ENCODE measurements at places on chromosomes 1 and 21.
A peak's percentile ranks its signal among the peaks of the same experiment; 100 is the strongest.

DNA sequence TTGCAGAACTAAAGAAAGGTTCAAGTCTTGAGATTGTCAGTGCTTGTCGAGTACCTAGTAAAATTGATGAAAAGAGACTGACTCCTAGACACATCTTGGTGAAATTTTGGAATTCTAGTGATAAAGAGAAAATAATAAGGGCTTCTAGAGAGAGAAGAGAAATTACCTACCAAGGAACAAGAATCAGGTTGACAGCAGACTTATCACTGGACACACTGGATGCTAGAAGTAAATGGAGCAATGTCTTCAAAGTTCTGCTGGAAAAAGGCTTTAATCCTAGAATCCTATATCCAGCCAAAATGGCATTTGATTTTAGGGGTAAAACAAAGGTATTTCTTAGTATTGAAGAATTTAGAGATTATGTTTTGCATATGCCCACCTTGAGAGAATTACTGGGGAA, 16.3 kb downstream of the L1TD1 start:
- peak; percentile 27 for DNase-seq

- no peak for DNase-seq
These were observed 80.9 kb downstream of the ATP1A1 start for GRCh38 chr1:116453906-116454305.

DNA sequence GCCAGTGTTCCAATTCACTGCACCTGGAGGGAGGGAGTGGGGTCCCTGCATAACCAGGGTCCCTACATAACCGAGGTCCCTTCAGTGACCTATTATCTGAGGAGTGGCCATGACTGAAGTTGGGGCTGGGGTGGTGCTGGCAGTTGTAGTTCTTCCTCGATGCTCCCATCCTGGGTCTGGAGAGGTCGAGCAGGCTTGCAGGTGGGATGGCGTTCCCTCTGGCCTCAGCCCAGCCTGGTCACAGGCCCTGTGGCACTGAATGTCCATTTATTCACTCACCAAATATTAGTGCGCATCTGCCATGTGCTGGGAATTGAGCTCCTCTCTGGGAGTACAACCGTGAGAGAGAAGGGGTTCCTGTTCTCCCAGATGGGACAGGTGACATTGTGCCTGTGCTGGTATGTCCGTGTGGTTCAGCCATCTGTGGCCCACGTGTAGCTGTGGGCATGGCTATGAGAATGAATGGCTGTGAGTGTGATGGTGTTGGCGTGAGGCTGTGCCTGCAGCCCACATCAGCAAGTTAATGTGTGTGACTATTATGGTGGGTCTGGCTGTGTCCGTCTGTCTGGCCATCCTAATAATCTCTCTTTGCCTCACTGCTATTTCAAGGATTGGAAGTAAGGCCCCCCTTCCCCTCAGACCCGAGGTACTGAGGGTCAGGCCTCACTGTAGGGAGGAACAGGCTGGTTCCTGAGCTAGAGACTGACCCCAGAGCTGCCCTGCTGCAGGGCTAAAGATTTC, 3.9 kb upstream of the SLC6A9 start:
- no peak for DNase-seq

GRCh38 chr1:7198664-7199063, 413.4 kb downstream of the CAMTA1 start:
- no peak for DNase-seq

- DNase-seq, result no peak
These were observed 187.4 kb downstream of the SLC35F3 start for GRCh38 chr1:234091876-234092275.

GRCh38 chr1:48338257-48338656, 115.7 kb downstream of the SLC5A9 start:
- no peak for DNase-seq

DNA sequence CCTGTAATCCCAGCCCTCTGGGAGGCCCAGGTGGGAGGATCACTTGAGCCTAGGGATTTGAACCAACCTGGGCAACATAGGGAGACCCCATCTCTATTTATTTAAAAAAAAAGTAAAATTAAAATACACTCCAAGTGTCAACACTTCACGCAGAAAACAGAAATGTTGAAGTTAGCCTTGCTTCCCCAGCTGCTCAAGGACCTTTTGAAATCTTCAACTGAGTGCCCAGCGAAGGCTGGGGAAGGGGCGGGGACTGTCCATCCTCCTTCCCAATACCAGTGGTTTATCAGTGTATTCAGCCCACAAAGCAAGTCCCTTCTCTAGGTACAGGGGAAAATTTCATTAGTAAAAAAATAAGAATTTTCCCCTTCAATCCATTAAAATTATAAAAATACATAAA, 2.2 kb upstream of the DNAJC28 start:
- DNase-seq, result no peak

GRCh38 chr1:17597651-17598050, 58.2 kb downstream of the ARHGEF10L start:
- no peak for DNase-seq

GRCh38 chr21:45574081-45574501, 31.9 kb upstream of the SLC19A1 start:
- no peak for DNase-seq

GRCh38 chr1:210328746-210329503, at the start of gene HHAT:
Gene HHAT (plus strand): TSS chr1:210328902. CDS start chr1:210348976, 20,074 bp downstream.
- DNase-seq, result peak; percentile 54

DNA sequence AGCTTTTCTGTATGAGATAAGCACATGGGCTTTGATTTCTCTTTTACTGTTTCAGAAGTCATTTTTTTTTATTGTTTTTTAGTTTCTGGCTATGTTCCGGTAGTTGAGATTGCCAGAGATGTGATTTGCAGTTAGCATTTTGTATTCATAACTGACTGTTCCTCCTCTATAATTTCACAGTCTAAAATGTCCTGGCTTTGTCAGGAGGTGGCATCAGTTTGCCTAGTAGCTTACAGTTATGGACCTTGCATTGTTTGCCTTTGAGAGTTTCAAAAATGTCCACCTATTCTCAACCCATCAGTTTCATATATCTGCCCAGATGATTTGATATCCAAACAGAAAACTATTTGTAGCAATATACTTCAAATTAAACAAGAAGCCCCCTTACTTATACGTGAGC, 39.5 kb upstream of the ST6GALNAC3 start:
- DNase-seq, result no peak

- DNase-seq, result no peak
These were observed 91.9 kb downstream of the AK5 start for GRCh38 chr1:77373702-77374101.

GRCh38 chr1:155218854-155219591, 10.5 kb downstream of the MTX1 start:
- DNase-seq, result peak; percentile 82

GRCh38 chr1:205204552-205204951, 7.0 kb downstream of the DSTYK start:
- DNase-seq, result no peak

- DNase-seq, result no peak
These were observed 257.2 kb downstream of the NPHP4 start for GRCh38 chr1:5734996-5735395.

DNA sequence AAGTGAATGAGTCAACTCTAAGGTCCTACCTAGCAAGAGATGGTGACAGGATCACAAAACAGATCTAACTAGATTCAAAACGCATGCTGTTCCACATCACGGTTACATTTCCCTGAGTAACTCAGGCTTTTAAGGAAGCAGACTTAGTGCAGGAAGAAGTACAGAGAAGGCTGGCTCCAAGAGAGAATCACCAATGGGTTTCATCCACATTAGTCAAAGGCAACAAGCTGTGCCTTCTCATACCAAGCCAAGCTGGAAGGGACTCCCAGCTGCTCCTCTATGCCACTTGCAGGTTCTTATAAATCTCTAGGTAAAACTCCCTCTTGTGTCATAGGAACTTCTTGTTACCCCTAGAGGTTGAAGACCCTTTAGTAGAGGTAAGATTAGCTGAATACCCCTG, 109.0 kb downstream of the KCNH1 start:
- no peak for DNase-seq

- DNase-seq, result peak; percentile 96
These were observed 60.7 kb upstream of the ATP5PO start for GRCh38 chr21:33976082-33977016.

GRCh38 chr1:17009706-17010105, 2.0 kb downstream of the ATP13A2 start:
- peak; percentile 12 for DNase-seq

GRCh38 chr1:31027693-31028526, 37.6 kb downstream of the PUM1 start:
- no peak for DNase-seq

DNA sequence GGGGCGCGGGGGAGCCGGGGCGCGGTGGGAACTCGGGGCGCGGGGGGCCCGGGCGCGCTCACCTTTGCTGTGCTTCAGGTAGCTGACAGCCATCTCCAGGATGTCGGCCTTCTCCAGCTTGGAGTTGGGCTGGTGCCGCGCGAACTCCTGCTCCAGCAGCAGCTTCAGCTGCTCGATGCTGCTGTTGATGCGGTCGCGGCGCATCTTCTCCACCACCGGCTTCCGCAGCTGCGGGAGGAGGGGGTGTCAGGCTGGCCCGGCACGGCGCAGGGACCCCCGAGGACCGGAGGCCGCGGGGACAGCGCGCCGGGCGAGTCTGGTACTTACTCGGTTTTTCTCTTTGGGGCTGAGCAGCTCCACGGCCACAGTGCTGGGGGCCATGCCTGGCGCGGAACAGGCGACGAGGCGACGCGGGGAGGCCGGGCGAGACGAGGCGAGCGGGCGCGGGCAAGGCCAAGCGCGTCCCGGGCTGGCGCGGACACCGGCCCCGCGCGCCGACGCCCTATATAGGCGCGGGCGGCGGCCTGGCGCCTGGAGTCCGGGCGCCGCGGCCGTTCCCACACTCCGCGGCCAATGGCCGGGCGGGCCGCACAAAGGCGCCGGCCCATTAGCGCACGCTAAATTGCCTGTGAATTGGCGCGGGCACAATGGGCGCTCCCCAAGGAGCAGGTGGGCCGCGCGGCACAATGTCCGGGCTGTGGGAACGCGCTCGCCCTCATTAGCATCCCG, at the start of gene HES5:
Gene HES5 (minus strand): TSS at position 480 of the 729 bp plus-strand sequence. CDS start 99 bp downstream, at position 381.
- DNase-seq, result no peak

DNA sequence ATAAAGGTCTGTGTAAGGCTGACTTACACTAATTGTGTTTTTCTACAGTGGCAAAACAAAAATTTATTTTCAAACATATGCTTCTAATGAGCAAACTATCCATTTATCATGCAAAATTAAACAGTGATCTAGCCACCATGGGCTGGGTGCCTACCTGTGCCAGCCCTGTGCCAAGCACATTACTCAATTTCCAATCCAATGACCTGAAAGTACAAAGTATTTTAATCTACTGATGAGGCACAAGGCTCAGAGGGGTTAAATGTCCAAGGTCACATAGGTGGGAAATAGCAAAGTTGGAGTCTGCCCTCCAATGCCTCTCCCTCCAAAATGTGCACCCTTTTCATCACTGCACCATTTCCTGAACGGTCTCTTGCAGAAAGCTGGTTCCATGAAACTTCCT, 279.1 kb upstream of the FMN2 start:
- DNase-seq, result no peak

GRCh38 chr1:99334991-99335390, 70.7 kb downstream of the PLPPR4 start:
- DNase-seq, result no peak

DNA sequence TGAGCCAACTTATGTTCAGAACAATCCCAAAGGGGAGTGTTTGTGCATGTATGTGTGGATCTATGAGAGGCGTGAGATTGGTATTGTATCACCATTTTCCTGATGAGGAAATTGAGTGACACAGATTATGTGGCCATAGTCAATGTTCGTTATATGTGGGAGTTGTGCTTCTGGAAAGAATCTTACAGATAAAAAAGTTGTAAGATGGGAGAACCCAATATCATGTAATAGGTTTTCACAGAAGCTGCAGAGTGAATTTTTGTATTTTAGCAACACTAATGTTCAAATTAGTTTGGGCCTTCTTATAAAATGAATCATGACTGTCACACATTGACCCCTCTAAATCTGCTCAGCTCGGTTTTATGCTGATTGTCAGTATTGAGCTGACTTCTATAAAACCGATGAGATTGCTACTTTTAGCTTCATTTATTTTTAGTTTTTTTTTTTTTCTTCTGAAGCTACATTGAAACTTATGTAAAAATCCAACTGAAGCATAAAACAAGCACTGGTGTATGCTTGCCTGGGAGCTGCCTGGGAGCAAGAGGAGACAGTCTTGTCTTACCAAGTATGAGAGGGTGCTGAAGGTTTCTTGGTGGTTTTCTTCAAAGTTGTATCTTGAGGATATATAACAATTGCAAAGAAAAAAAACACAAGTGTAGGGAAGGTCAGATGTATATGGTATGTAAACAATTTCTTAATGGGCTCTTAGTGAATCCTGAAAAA, 4.1 kb downstream of the RWDD3 start:
- DNase-seq, result no peak

Measured in A172 (cell line).